ENCODE measurements at places on chromosomes 7 and 10.
A peak's percentile ranks its signal among the peaks of the same experiment; 100 is the strongest.

- peak; percentile 99 for DNase-seq
Observed at GRCh38 chr7:128862571-128863432, at the start of gene ATP6V1F. Gene ATP6V1F, plus strand, starts transcription at chr7:128862856. Its CDS starts 49 bp downstream, at chr7:128862905.

DNA sequence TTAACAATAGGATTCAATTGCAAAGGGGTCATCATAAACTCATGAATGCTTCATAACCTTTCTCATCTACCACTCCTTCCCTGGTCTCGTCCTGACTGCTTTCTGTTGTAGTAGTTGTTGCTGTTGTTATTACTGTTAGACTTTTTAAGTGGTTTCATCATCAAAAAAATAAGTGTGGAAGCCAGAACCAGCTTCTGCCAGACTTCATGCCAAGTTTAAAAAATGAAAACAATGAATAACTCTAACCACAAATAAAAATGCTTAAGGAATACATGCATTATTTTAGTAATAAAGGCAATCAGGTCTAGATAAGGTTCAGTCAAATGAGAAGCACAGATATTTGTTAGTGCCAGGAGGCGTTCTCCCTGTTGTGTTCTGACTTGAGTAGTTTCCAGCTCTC, 85.4 kb downstream of the PCLO start:
- no peak for DNase-seq

DNA sequence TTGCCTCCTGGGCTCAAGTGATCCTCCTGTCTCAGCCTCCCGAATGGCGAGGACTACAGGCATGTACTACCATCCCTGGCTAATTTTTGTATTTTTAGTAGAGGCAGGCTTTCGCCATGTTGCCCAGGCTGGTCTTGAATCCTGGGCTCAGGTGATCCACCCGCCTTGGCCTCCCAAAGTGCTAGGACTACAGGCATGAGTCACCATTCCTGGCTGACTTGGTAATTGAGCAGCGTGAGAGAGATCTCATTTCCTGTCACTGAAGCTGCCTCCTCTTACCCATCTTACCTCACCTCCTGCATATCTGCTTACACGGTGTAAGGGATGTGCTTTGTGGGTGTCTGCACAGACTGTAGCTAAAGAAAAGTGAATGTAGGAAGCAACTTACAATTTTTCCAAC, 9.7 kb downstream of the IFIT3 start:
- peak; percentile 55 for DNase-seq

GRCh38 chr10:86803156-86803555, 46.7 kb downstream of the BMPR1A start:
- no peak for DNase-seq

- DNase-seq = no peak
Observed at GRCh38 chr10:131898061-131898460, 2.7 kb upstream of the PPP2R2D start.

- DNase-seq = no peak
Observed at GRCh38 chr7:101896316-101896715, 78.9 kb downstream of the CUX1 start.

GRCh38 chr7:30838008-30838407, 66.8 kb downstream of the MINDY4 start:
- no peak for DNase-seq

DNA sequence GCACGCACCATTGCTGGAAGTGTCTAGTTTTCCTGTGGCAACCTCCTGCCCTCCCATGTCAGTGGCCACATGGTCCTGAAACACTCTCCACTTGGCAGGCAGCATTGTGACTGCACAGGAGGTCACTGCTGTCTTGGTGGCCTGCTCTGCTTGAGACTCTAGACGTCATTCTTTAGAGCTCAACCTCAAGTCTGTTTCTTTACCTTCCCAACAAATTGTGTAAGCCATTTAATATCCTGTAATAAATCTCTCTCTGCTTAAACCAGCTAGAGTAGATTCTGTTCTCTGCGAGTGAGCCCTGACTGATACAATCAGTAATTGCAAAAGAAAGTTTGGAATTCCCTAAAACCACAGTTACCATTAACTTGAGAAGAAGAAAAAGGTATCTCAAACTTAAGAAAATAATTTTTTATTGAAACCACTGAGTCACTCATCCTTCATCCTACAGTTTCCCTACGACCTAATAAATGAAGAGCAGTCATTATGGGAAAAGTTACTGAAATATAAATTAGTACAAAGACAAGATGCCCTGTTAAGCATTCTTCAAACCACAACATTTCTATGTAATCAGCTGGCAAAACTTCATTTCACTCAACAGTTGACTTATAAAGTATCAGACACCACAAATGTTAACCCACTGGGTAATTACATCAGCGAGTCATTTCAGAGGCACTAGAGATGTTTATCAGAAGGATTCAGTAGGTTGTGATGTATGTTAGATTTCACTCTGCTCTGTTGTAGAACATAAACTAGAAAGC, 18.0 kb downstream of the SLC25A13 start:
- DNase-seq = no peak

GRCh38 chr7:76354981-76355730, 3.6 kb downstream of the YWHAG start:
- DNase-seq = no peak

- no peak for DNase-seq
Observed at GRCh38 chr7:84841809-84842208, 345.0 kb downstream of the SEMA3D start.

DNA sequence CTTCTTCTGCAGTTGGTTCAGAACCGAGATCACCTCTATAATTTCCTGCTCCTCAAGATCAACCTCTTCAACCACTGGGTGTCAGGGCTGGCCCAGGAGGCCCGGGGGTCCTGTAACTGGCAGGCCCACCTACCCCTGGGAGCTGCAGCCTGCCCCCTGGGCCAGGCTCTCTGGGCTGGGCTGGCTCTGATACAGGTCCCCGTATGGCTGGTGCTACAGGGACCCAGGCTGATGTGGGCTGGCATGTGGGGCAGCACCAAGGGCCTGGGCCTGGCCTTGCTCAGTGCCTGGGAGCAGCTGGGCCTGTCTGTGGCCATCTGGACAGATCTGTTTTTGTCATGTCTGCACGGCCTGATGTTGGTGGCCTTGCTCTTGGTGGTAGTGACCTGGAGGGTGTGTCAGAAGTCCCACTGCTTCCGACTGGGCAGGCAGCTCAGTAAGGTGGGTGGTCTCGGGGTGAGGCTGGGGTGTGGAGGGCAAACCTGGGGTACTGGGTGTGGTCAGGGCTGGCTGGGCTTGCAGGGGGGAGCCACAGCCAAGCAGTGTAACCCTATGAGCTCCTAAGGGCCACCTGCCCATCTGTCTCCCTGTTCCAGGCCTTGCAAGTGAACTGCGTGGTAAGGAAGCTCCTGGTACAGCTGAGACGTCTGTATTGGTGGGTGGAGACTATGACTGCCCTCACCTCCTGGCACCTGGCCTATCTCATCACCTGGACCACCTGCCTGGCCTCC, 4.2 kb downstream of the TMEM270 start:
- no peak for DNase-seq

GRCh38 chr7:47142169-47142866, 439.6 kb downstream of the TNS3 start:
- DNase-seq = no peak

- DNase-seq = no peak
Observed at GRCh38 chr7:79692015-79692414, 238.5 kb upstream of the MAGI2 start.

GRCh38 chr7:102279537-102280400, 6.9 kb upstream of the SH2B2 start:
- DNase-seq = peak; percentile 71

DNA sequence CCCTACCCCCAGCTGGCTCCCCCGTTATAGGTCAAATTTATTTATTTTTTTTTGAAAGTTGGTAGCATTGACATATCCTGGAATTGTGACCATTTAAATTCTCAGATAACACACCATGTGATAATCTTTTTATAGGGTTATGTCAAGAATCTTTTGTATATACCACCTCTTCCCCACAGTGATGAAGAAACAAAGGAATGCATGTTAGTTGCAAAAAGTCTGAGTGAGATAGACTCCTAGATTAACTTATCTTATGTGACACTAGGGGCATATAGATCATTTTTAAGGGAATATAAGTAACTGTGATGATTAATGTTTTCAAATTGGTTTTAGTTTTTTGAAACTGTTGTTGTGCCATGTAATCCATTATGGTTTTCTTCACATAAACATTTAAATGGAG, 68.3 kb downstream of the MLLT10 start:
- DNase-seq = no peak

- DNase-seq = no peak
Observed at GRCh38 chr7:20085086-20085485, 132.1 kb downstream of the MACC1 start.

DNA sequence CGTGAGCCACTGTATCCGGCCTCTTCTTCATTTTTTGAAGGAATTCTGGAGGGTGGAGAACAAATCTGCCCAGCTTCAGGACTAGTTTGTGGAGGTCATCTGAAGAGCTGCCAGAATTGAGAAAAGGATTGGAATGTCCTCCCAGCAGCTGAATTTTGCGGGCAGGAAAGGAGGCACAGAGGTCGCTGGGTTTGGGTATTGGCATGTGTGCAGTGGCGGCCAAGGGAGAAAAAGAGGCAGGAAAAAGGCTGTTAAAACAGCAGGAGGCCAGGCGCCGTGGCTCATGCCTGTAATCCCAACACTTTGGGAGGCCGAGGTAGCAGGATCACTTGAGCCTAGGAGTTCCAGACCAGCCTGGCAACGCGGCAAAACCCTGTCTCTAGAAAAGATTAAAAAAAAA, 80.4 kb downstream of the HIP1 start:
- DNase-seq = no peak

DNA sequence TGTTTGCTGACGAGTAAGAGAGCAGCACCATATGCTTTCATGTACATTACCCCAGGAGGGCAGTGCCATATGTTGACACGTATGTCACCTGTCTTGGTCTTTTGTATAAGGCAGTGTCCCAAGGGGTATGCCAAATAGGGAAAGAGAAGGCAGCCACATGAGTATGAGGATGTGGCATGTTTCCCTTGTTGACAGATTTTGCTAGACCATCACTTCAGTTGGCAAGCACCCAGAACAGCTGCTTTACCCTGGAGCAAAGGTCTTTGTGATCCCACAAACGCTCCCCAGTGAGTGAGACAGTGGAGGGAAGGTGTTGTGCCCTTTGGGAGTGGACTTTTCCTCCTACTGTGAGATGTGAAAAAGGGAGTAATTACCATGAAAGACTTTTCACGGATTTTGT, 350.1 kb downstream of the ETV1 start:
- no peak for DNase-seq

DNA sequence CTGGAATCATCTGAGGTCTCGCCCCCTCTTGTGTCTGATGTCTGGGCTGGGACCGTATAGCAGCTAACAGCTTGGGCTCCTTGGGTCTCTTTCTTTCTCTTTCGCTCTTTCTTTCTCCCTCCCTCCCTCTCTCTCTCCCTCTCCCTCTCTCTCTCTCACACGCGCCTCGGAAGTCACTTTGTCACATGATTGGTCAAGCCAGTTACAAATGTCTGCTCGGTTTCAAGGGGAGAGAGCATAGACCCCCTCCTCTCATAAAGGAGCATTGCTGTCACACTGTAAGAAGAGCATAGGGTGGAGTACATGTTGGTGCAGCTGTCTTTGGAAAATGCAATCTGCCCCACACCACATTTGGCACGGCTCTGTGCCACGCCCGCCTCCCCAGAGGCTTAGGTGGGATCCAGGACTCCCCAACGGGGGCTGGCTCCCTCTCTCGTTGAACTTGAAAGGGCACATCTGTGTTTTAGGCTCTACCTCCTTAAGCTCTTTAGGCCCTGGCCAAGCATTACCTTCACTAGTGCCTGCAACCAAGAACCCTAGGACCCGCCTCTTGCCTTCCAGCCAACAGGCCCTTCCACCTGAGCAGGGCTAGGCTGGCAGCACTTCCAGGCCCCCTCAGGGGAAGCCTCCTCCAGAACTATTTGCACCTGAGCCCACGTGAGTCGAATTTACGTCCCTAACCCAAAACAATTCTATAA, 61.9 kb upstream of the CACUL1 start:
- DNase-seq = no peak

GRCh38 chr7:30791114-30791513, 19.9 kb downstream of the MINDY4 start:
- no peak for DNase-seq

DNA sequence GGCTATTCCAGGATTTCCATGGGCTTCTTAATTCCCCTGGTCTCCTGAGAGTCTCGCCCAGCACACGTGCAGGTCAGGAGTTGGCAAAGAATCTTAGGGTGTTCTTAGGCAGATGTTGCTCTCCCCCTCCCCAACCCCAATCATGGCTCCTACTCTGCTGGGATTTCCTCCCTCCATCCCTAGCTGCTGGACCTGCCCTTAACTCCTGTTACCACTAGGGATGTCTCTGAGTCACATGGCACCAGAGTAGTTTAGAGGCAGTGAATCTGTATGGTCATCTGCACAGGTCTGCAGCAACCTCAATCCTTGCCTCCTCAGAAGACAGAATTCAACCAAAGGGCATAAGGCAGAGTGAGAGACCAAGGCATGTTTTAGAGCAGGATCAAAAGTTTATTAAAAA, 51.8 kb upstream of the CHST3 start:
- no peak for DNase-seq

DNA sequence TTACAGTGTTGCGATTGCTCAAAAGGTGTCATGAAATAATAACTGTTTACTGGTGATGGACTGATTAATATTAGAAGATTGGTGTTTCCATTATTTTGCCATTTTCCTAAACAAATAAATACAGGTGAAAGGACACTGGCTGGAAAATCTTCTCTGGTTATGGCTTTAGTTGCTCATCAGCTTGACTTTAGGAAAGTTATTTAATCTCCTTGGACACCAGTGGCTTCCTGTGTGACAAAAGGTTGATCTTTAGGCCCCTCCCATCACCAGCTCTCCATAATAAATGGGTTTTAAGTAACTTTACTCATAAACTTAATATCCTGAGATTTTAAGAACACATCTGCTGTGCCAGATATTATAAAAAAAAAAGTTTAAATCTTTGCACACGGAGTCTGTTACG, 737 bp downstream of the CABCOCO1 start:
- no peak for DNase-seq

DNA sequence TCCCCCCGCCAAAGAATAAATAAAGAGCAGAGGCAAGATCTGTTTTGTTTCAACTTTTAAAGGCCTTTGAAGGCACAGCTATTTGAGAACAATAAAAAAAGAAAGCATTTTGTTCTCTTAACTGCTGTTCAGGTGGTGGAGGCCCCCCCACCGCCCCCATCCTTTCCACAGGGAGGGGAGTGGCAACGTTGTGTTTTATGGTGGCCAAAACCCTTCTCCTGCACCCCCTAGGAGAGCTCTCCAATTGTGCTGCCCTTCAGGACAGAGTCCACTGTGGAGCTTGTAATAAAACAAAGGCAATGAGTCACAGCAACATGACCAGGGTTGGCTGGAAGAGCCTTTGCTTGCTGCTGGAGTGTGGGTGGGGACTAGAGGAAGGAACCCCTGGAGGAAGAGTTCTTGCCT, 987.9 kb downstream of the KCNMA1 start:
- no peak for DNase-seq

- DNase-seq = no peak
Observed at GRCh38 chr10:79101560-79102497, 33.1 kb downstream of the ZMIZ1 start.

DNA sequence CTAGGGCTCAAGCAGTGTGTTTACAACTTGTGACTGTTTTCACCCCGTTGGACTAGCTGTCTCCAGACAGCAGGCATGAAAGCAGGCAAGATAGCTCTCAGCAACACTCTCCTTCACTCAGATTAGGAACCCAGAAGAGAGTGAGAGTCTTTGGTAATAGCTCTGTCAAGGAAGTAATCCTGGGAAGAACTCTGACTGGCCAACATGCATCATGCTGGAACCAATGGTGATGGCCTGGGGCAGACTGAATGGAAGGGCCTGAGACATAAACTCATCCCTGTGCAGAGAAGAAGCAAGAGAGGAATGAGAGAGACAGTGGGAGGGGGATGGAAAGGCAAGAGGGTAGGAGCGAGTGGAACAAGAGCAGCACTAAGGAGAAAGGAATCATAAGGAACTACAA, 48.9 kb downstream of the AKR1D1 start:
- no peak for DNase-seq

GRCh38 chr10:75746356-75746755, 314.9 kb downstream of the LRMDA start:
- DNase-seq = no peak

Data from stimulated activated CD4-positive, alpha-beta T cell treated with anti-CD3 and anti-CD28 coated beads, Interleukin-15, amount 100 ng/mL, for 24 hours (primary cell).